ENCODE measurements at places on chromosomes 2 and 18.

DNA sequence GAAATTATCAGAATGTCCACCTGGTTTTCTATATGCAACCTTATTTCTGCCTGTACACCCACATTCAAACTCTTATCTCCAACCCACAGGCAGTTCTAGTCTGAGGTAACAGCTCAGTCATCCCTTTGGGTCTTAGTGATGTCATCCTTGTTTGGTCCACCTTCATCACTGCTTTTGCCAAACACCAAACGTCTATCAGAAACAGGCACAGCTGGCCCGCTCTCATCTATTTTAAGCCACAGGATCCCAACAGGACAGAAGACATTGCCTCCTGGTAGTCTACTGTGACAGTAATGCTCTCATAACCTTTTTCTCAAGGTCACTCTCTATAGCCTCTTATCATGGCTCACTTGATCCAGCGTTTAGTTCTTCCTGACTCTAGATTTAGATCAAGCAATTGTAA, 99.0 kb upstream of the CHAC2 start:
- no peak overlapping the region for H3K27ac ChIP-seq
- no peaks in the 10 kb centered on the region for H3K36me3 ChIP-seq

- no peaks in the 10 kb centered on the region for H3K36me3 ChIP-seq
- H3K4me1 ChIP-seq, result no peaks in the 10 kb centered on the region
- no peak overlapping the region for H3K27ac ChIP-seq
- DNase-seq, result no peak
- H3K27me3 ChIP-seq, result peaks cover 7% of the 10 kb centered on the region
These were observed 250.2 kb downstream of the LPIN1 start for GRCh38 chr2:11996618-11997017.

- no peak overlapping the region for H3K27ac ChIP-seq
- H3K36me3 ChIP-seq, result no peaks in the 10 kb centered on the region
- DNase-seq, result no peak
- no peaks in the 10 kb centered on the region for H3K27me3 ChIP-seq
These were observed 731.4 kb upstream of the HS6ST1 start for GRCh38 chr2:129050101-129050500.

DNA sequence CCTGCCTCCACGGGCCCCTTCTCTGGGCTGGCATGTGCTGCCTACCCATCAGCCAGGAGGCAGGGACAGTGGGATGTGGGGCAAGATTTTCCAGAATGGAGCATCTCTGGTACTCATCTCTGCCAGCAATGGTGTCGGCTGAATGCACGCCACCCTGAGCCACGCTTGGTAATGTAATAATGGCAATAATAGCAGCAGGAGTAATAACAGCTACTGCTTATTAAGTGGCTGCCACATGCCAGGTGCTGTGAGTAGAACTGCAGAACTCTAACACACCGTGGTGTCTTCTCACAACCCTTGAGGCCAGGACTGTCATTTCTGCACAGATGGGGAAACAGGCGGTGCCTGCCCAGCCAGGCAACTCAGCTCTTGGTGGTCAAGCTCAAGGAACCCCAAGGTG, 113.6 kb downstream of the CELF4 start:
- H3K27me3 ChIP-seq, result no peaks in the 10 kb centered on the region
- H3K36me3 ChIP-seq, result no peaks in the 10 kb centered on the region
- no peak overlapping the region for H3K27ac ChIP-seq

- no peaks in the 10 kb centered on the region for H3K27me3 ChIP-seq
- no peaks in the 10 kb centered on the region for H3K36me3 ChIP-seq
- no peak overlapping the region for H3K4me3 ChIP-seq
- no peak for DNase-seq
- no peaks in the 10 kb centered on the region for H3K4me1 ChIP-seq
- no peak overlapping the region for H3K27ac ChIP-seq
These were observed 18.9 kb downstream of the SLC8A1 start for GRCh38 chr2:40432921-40433483.

Measured in esophagus squamous epithelium (tissue), 5 donors.